Osteocyte (in vitro differentiated cells): ENCODE measurements at places on chromosomes 4 and X. TPM values are rescaled to one million over a fixed set of nuclear protein-coding genes. Genes with fewer than 3 reads are reported as not detected.

The COMMD8 gene
- total RNA-seq, result 14.7 and 15.4 TPM in 2 replicates

The BMX gene
- total RNA-seq, result not detected in 2 replicates

- DNase-seq, result no peak
- no peaks in the 10 kb centered on the region for H3K27me3 ChIP-seq
- peaks cover 29% of the 10 kb centered on the region for H3K36me3 ChIP-seq
- H3K4me3 ChIP-seq, result no peak overlapping the region
- no peak overlapping the region for H3K27ac ChIP-seq
These were observed 19.1 kb downstream of the PRIMPOL start for GRCh38 chr4:184668511-184669114.

DNA sequence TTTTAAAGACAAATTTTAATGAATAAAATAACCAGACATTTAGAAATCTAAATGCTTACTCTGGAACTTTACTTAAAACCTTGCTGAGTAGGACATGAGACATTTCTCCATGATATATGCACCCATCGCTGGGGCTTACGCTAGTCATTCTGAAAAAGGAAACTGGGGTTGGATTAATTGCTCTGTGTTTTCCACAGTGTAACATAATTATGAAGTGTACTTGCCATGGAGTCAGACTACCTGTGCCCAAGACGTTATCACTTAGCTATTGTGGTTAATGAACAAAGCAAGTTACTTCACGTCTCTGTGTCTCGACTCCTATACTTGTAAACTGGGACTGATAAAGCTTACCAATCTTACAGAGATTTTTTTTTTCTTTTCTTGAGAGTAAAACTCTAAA lies 47.8 kb downstream of the SHISA3 start:
- H3K4me1 ChIP-seq, result no peaks in the 10 kb centered on the region
- H3K27ac ChIP-seq, result no peak overlapping the region
- no peaks in the 10 kb centered on the region for H3K27me3 ChIP-seq

DNA sequence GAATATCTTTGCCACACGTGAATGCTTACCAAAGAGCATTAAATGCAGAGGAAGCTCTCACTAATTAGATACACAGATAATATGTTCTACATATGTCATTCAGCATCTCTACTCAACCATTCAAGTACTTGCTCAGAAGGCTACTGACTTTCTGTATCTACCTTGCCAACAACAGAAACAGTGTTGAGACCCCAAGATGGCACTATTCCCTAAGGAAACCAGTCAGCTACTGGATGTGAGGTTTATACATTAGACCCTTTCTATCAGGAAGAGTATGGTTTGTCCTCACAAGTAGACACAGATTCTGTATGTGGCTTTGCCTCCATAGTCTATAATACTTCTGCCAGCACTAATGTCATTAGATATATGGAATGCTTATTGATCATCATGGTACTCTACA lies 443.9 kb upstream of the INTU start:
- H3K27me3 ChIP-seq, result no peaks in the 10 kb centered on the region
- no peak overlapping the region for H3K4me3 ChIP-seq
- H3K27ac ChIP-seq, result no peak overlapping the region
- H3K4me1 ChIP-seq, result no peaks in the 10 kb centered on the region
- peaks cover 8% of the 10 kb centered on the region for H3K36me3 ChIP-seq

DNA sequence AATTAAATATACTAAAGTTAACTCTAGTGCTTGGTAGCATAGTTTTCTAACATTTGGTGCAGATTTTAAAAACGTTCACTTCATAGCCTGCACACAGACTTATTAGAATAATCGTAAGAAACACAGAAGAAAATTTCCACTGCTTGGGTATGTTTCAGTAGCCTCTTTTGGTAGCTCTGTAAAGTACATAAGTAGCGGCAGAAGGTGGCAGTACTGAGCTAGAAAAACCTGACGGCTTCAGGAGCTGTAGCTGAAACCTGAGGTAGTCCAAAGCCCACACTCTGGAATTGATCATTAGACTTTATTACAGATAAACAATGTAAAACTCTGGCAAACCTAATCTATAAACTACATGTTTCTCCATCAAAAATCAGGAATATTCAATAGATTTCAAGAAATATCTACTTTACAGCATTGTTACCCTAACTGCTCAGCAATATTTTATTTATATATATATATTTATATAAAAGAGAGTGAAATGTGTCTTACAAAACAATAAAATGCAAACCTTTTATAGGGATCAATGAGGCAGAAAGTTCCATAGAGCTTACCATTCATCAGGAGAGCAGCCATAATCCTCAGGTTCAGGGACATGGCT lies 88.2 kb downstream of the ATP8A1 start:
- no peaks in the 10 kb centered on the region for H3K36me3 ChIP-seq
- peaks cover 3% of the 10 kb centered on the region for H3K27me3 ChIP-seq
- no peak overlapping the region for H3K27ac ChIP-seq

The PNCK gene
- 3.6 and 5.1 TPM in 2 replicates for total RNA-seq

The ARHGEF6 gene
- total RNA-seq, result 8.5 and 8.7 TPM in 2 replicates

- H3K36me3 ChIP-seq, result no peaks in the 10 kb centered on the region
- H3K4me3 ChIP-seq, result no peak overlapping the region
- H3K27me3 ChIP-seq, result no peaks in the 10 kb centered on the region
These were observed 270.0 kb downstream of the MAPK10 start for GRCh38 chr4:86089781-86090323.

DNA sequence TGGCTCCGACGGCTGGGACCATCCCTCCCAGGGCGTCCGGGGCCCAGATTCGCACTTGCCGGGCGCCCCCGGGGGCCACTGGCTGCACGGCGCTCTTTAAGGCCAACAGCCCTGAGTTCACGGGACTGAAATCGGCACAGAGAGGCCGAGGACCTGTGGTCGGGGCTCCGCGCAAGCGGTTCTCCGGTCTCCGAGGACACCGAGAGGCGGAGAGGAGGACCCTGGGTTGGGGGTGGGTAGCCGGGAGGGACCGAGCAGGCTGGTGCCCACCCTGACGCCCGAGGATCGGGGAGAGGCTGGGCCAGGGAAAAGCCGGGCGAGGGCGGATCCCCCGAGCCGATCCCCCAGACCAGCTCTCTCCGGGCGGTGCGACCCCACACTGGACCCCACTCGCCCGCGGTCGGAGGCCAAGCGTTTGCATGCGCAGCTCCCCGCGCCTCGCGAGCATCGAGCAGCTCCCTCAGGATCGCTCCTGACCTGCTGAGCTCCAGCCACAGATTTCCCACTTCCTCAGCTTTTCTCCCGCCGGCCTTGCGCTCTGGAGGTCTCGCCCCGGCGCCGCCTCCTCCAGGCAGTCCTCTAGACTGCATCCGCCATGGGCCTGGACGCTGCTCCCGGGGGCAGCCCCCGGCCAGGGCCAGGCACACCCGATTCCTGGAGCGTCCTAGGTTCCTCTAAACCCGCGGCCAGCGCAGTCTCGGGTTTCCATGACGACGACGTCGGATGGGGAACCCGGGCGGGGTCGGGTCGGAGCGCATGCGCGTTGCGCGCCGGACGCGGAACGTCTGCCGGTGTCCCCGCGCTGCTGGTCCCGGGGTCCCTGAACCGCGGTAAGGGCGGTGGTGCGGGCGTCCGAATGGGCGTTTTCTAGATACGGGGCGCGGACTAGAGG lies 17.6 kb upstream of the NAT8L start:
- peak overlapping the region; percentile 77 for H3K4me3 ChIP-seq

DNA sequence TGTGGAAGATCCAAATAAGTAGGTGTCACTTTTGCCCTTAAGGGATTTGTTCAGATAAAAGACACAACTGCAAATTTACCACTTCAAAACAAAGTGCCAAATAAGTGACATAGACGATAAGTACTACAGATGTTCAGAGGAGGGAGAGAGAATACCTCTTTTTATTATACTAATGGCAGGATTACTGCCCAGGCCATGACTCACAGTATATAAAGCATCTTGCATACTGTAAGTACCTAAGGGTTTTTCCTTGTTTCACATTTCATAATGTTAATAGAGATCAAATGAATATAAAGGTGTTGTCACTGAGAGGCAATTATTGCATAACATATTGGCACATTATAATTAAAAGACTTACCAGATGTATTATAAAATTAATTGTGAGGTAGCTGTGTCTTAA lies 46.4 kb downstream of the PTPN13 start:
- DNase-seq, result no peak
- no peaks in the 10 kb centered on the region for H3K27me3 ChIP-seq
- peaks cover 27% of the 10 kb centered on the region for H3K36me3 ChIP-seq
- no peak overlapping the region for H3K27ac ChIP-seq
- H3K4me1 ChIP-seq, result no peaks in the 10 kb centered on the region

The FGFBP2 gene
- total RNA-seq, result not detected in 2 replicates

The NHS gene
- 4.3 and 7.0 TPM in 2 replicates for total RNA-seq

DNA sequence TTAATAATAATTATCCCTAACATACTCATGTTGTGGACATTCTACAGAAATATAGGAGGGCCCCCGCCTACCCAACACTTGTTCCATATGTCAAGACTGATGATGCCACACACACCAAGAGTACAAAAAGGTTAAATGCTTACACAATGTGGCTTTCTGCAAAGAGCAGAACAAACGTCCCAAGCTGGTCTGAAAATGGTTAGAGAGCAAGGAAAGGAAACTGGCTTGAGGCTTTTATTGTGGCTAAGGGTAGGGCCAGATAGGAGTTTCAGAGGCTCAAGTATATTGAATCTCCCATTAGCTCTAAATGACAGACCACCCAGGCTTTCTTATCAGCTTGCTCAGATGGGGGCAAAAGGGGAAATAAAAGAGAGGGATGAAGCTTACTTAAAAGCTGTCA lies 134.1 kb upstream of the C1QTNF7 start:
- no peak overlapping the region for H3K27ac ChIP-seq
- H3K4me3 ChIP-seq, result no peak overlapping the region
- no peaks in the 10 kb centered on the region for H3K36me3 ChIP-seq
- peaks cover 5% of the 10 kb centered on the region for H3K4me1 ChIP-seq
- DNase-seq, result no peak

GRCh38 chrX:33178218-33178617 lies 33.1 kb downstream of the DMD start:
- H3K36me3 ChIP-seq, result peaks cover 5% of the 10 kb centered on the region
- DNase-seq, result no peak
- no peak overlapping the region for H3K4me3 ChIP-seq
- H3K4me1 ChIP-seq, result peaks cover 19% of the 10 kb centered on the region

GRCh38 chrX:9842541-9842940 lies 56.3 kb downstream of the SHROOM2 start:
- H3K36me3 ChIP-seq, result no peaks in the 10 kb centered on the region
- H3K27me3 ChIP-seq, result no peaks in the 10 kb centered on the region
- H3K4me3 ChIP-seq, result no peak overlapping the region
- H3K27ac ChIP-seq, result peak overlapping the region; percentile 1
- H3K4me1 ChIP-seq, result peaks cover 42% of the 10 kb centered on the region
- no peak for DNase-seq

The PCDH10 gene
- 11.0 and 14.6 TPM in 2 replicates for total RNA-seq

- peaks cover 5% of the 10 kb centered on the region for H3K36me3 ChIP-seq
- H3K27ac ChIP-seq, result no peak overlapping the region
- H3K27me3 ChIP-seq, result no peaks in the 10 kb centered on the region
- peaks cover 24% of the 10 kb centered on the region for H3K4me1 ChIP-seq
These were observed 35.9 kb downstream of the GK start for GRCh38 chrX:30689116-30689515.

- H3K4me3 ChIP-seq, result no peak overlapping the region
- DNase-seq, result no peak
- no peaks in the 10 kb centered on the region for H3K36me3 ChIP-seq
- no peak overlapping the region for H3K27ac ChIP-seq
- no peaks in the 10 kb centered on the region for H3K27me3 ChIP-seq
- H3K4me1 ChIP-seq, result peaks cover 4% of the 10 kb centered on the region
These were observed 140.4 kb downstream of the SLC10A7 start for GRCh38 chr4:146381263-146381872.

The AADAT gene
- total RNA-seq, result 10.4 and 10.7 TPM in 2 replicates

The NUP62CL gene
- total RNA-seq, result not detected in 2 replicates

- H3K36me3 ChIP-seq, result no peaks in the 10 kb centered on the region
- no peaks in the 10 kb centered on the region for H3K4me1 ChIP-seq
- H3K4me3 ChIP-seq, result no peak overlapping the region
- no peak for DNase-seq
- H3K27me3 ChIP-seq, result no peaks in the 10 kb centered on the region
These were observed 11.9 kb upstream of the UBE2K start for GRCh38 chr4:39685990-39686389.
